ENCODE measurements at places on chromosomes 5 and 9.
A peak's percentile ranks its signal among the peaks of the same experiment; 100 is the strongest.

DNA sequence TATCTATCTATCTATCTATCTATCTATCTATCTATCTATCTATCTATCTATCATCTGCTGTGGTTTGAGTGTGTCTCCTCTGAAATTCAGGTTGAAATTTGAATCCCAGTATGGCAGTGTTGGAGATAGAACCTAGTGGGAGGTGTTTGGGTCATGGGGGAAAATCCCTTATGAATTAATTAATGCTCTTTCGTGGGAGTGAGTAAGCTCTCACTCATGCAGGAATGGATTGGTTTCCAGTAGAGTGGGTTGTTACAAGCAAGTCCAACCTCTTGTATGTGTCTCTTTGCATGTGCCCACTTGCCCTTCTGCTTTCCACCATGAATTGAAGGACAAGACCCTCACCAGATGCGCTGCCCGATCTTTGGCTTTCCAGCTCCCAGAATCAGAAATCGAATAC, 113.0 kb downstream of the ANXA1 start:
- no peak for DNase-seq

DNA sequence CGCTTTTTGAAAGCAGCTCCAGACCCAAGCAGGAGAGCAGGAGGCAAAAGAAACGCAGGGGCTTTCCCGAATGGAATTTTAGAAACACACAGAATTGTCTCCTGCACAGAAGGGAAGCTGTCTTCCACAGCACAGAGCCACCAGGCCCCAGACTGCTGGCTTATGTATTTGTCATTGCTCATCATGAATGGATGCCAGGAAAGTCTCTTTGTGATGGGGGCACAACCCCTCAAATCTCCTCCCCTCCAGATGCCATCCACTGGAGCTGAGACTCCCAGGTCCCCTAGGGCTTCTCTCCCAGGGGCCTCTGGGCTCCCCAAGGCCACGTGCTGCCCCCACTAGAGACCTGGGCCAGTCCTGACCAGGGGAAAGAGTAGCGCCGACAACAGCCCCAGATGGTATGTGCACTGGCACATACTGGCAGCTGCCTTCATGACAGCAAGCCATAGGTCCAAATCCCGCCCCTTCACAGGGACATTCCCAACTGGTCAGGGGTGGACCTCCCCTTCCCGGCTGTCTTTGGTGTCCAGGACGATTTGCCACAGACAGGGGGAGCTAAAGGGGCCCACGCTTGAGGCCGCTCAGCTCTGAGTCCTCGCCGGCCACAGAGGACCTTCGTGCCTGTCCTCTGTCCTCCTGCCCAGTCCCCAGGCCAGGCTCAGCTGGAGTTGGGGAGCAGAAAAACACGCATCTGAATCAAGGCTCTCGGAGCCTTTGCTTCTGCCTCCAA, 127.8 kb downstream of the KCNIP1 start:
- no peak for DNase-seq

DNA sequence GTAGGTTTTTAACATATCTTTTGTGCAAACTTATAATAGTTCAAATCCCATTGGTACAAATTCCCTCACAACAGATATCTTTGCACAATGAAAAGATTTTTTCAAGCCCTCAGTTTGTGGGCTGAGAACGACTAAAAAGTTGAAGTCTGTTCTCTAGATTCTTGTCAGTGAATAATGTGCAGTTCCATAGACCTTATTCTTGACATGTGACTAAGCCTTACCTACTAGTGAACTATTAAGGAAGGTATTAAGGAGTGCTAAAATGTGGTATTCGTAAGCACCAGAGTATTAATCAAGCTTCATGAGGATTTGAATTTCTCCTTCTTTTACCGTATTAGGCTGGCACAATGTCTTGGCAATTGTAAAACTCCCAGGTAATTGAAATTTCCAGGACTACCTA, 205.6 kb upstream of the DMRTA1 start:
- no peak for DNase-seq

- DNase-seq, result no peak
Observed at GRCh38 chr5:74641735-74642542, 1.4 kb upstream of the ENC1 start.

GRCh38 chr5:20949636-20950035, 961.6 kb upstream of the CDH18 start:
- no peak for DNase-seq

DNA sequence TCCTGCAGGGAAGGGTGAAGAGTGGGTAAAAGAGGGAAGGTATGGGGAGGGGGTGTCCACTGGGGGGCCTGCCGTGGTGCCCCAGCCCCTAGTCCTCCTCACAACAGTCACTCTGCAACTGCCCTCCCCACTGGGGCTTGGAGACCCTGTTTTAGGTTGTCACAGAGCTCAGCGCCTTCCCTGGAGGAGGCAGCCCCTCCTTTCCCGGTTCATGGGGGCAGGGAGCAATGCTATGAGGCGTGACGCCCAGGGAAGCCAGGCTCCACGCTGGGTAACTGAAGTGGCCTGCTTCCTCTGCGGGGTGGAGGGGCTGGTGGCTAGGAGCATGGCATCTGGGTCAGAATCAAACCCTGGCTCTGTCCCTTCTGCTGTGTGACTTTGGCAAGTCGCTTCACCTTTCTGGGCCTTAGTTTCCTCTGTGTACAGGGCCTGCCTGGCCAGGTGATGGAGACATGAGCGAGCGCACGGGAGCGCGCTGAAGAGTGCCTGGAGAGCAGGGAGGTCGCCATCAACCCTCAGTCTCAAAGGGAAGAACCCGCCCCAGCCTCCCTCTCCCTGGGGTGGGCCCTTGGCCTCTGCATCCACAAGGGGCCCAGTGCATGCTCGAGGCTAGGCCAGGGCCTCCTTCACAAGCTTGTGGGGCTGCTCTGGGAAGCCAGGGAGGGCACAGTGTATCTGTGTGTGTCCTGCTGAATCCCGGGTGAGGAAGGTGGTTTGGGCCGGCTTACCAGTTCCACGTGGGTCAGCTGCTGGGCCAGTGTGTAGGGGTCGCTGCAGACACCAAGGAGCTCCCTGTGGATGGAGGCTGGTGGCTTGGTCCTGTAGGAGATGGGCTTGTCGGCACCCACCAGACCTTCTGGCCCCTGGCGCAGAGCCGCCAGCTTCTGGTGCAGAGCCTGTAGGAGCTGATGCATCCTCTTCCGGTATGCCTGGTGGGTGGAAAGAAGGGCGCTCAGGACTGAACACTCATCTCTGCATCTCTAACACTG, 56.4 kb upstream of the RNF130 start:
- DNase-seq, result no peak

GRCh38 chr5:116497631-116498030, 77.0 kb downstream of the SEMA6A start:
- no peak for DNase-seq

GRCh38 chr5:101929628-101930027, 366.5 kb downstream of the SLCO4C1 start:
- no peak for DNase-seq

- peak; percentile 82 for DNase-seq
Observed at GRCh38 chr9:128007566-128008138, 26.9 kb upstream of the EEIG1 start.

DNA sequence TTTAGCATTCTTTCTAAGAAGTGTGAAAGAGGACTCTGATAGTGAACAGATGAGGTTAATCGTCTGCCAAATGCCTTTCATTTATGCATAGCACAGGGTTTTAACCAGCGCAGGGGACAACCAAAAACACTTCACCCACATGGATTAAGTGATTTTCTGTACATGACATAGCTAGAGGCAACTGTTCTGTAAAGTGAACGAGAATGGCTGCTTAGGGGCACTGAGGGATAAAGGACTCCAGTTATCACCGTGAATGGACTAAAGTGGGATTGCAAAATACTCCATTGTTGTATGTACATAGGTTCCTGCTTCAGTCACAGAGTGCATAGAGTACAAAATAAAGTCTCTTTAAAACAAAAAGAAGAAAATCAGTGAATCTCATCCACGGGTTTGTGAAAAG, 456.8 kb downstream of the DMAC1 start:
- no peak for DNase-seq

DNA sequence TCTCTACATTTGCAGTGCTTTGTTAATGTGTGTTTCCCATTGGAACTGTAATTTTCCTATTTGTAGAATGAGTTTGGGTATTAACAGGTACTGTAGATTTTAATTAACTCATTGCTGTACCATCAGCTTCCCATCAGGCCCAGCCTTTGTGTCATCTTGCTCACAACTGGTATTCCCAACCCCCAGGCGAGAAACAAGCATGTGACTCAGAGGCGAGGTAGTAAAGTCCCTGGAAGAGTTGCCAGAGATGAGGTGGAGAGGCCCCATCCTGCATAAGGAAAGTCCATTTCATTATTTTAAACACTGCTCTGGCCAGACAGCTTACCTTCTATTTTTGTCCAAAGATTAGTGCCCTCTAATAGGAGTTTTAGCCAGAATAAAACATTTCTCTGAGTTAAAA, 29.9 kb downstream of the ADCY2 start:
- no peak for DNase-seq
